ENCODE measurements at places on chromosomes 7 and 10.

- DNase-seq: no peak
These were observed 408.6 kb upstream of the GALNT17 start for GRCh38 chr7:70723339-70723738.

- DNase-seq: no peak
These were observed 652.1 kb downstream of the SDK1 start for GRCh38 chr7:3953133-3953532.

GRCh38 chr7:44858161-44858560 lies 10.3 kb upstream of the H2AZ2 start:
- DNase-seq: peak; percentile 47

DNA sequence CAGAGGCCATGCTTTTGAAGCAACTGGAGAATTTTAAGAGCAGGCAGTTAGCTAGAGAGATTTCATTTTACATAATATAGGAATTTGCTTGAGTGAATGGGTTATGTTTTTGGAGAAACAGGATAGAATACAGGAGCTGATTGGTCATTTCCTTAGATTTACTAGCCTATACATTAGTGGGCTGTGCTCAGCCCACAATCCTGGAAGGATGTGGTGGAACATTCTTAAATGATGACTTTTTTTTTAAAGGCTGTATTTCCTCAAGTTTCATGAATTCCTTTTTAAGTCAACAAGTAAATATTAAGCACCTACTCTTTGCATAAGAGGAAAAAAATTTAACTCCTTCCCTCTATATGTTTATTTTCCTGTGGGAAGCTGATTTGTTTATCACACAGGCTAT lies 314.4 kb upstream of the BMPER start:
- DNase-seq: no peak

GRCh38 chr7:124718032-124718766 lies 47.4 kb downstream of the GPR37 start:
- no peak for DNase-seq

- no peak for DNase-seq
These were observed 24.5 kb downstream of the RNF32 start for GRCh38 chr7:156665101-156665500.

DNA sequence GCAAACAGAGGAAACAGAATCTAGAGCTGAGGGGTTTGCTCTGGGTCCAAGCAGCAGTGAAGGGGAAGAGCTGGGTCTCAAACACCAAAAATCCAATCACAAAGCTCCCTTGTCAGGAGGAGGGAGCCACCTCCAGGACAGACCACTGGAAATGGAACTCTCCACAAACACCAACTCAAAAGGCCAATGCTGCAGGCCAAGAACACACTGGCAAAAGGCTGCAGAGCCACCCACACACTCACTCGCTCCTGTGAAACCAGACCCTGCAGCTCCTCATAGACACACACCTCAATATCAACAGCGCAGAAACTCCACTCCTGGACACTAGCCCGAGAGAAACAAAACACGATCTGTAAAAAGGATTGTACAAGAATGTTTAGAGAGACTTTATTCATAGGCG lies 213.5 kb downstream of the PTPRN2 start:
- DNase-seq: no peak

GRCh38 chr7:77202481-77202976 lies 2.9 kb upstream of the FGL2 start:
- no peak for DNase-seq

DNA sequence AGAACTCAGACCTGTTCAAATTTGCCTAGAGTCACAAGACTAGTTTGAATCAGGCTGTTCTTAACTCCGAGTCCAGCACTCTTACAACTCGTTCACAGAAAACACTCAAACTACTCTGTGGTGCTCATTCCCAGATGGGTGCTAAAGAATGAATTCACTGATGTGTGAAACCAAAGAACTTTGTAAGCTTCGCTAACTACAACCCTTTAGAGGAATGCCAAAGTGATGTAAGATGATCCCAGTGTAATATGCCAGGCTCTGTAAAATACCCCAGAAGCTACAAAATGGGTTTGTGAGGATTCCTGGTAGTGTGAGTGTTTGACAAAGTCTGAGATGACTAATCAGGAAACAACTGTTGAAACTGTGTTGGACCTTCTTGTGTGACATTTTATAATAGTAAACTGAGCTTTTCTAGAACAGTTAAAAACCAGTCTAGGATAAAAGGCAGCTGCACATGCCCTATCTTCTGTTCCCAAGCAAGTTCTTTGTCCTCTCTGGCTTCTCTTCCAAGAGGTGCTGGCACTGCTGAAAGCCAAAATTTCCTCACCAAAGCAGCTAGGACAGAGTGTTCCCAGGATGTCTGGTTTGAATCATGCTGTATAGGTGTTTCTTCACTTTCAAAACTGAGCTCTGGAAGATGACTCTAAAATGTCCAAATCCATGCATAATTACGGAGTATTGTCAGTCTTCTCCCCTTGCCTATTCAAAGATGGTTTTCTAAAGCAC lies 527.6 kb downstream of the SORCS1 start:
- no peak for DNase-seq

- DNase-seq: no peak
These were observed 9.1 kb downstream of the WIPF3 start for GRCh38 chr7:29815181-29816105.

DNA sequence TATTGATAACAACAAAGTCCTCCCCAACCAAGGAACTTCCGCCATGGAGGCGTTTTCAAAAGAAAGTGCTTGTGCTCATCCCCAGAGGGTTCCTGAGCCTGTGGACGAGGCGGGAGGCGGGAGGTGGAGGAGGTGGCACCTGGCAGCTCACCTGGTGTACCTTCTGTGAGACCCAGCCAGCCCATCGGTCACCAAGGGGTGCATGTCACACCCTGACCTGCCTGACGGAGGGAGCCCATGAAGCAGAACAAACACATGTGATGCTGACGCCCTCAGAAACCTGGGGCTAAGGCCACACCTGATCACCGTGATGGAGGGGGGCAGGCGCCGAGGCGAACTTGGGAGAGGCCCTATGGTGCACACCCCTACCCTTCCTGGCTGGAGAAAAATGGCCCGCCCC lies 458.8 kb downstream of the DNAJB6 start:
- DNase-seq: no peak

DNA sequence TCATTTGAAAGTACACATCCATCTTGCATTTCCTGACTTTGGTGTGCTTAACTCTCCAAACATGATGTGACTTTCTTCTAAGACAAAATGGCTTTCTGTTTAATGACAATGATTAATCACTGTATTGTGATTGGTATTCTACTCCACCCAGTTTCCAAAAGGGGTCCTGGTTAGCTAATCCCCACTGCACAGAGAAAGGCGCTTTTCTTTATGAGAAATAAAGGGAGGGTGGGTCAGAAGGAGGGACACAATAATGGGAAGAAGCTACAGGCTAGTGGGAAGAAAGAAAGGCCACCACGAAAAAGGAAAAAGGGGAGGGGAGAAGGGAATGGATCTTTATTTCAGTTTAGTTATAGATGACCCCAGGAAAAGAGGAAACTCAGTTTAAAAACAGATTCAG lies 69.2 kb downstream of the PRTFDC1 start:
- DNase-seq: no peak

- peak; percentile 49 for DNase-seq
These were observed 52.0 kb upstream of the SMNDC1 start for GRCh38 chr10:110356628-110357245.

GRCh38 chr10:80460399-80461207 lies 6.5 kb downstream of the TSPAN14 start:
- peak; percentile 44 for DNase-seq

GRCh38 chr10:14039968-14040668 lies 290.6 kb downstream of the FRMD4A start:
- no peak for DNase-seq

DNA sequence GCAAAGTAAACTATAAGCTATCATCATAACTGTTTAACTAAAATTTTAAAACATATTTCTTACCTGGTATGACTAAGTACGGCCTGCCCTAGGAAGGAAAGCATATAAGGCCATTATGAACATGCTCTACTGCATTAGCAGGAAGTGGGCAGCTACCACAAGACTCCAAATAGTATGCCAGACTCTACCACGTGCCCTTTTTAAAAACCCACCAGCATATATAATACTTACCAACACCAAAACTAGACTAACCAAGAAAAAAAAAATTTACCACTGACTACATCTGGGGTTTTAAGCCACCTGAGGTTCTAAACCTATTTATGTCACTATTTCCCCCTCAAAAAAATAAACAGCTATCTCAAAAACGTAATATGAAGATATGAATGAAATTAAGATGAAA lies 30.1 kb downstream of the NUDCD3 start:
- no peak for DNase-seq
